Stimulated activated CD8-positive, alpha-beta memory T cell treated with anti-CD3 and anti-CD28 coated beads, Interleukin-7, amount 100 ng/mL, for 48 hours (primary cell): ENCODE measurements at places on chromosomes 1 and 21.

DNA sequence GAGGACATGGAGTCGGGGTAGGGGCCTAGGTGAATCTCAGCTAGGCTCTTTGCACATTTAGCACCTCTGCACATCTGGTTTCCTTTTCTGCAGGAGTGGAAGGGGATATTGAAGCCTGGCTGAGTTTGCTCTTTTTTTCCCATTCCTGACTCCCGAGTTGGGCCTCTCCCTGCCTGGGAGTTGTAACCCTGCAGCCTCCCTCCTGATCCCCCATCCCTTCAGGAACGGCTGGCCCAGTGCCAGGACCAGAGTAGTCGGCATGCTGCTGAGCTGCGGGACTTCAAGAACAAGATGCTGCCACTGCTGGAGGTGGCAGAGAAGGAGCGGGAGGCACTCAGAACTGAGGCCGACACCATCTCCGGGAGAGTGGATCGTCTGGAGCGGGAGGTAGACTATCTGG, 836 bp downstream of the OLFML3 start:
- no peak for DNase-seq

DNA sequence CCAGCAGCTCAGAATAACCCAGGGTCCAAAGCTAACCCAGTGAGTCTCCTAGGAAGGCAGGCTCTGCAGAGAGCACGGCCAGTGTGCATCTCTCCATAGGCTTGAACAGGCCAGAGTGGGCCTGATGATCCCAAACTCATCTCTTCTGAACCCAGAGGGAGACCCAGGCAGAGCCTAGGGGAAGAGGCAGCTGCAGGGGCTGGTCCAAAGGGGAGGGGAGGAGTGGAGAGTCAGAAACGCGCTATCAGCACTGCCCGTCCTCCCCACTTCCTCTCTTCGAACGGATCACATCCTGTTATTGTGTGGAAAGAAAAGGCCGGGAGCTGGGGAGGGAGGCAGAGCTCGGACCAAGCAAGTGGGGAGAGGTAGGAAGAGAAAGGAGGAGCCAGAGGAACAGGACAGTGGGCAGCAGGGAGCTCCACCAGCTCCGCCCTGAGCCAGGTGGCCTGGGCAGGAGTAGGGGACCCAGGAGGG, 20.2 kb downstream of the TAL1 start:
- no peak for DNase-seq

DNA sequence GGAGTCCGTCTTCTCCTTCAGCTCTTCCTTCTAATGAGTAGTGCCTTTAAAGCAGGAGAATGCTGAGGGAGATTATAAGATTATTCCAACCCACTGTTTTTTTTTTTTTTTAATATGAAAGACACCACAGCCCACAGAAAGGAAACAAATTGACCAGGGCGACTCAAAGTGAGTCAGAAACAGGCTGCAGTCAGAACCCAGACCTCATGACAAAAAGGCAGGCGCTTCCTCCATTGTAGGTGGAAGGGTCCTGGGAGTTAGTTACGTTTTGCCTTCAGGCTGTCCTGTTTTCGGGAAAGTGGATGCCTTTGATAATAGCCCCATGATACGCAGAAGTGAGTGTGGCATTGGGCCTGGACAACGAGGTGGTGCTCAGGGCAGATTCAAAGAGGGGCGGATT, 21.0 kb downstream of the PLXNA2 start:
- no peak for DNase-seq

GRCh38 chr1:164704954-164705353, 146.0 kb downstream of the PBX1 start:
- no peak for DNase-seq

DNA sequence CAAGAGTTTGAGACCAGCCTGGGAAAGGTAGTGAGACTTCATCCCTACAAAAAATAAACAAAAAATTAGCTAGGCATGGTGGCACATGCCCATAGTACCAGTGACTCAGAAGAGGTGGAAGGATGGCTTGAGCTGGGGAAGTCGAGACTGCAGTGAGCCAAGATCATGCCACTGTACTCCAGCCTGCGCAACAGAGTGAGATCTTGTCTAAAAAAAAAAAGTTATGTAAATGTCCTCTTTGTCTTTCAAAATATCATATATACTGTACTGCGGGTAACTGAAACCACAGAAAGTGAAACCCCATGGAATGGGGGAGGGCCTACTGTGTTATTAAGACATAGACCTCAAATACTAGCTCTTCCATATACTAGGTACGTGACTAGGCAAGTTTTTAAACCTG, 20.8 kb downstream of the ACADM start:
- DNase-seq = no peak
